ENCODE measurements at places on chromosomes 7 and 10.

DNA sequence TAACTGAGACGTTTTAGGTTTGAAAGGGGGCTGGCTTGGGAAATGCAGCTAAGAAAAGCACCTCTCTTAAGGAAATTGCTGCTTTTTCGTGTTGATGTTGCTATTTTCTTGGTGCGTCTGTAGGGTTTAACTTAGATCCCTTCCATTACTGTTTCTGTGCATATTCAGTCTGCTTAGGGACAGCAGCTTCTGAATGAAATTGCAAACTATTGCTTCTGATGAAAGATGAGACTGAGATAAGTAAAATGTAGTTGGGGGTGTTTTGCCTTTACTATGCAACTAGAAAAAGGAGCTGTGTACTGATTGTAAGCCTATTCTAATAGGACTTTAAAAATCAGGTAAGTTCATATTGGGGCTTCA is 772 bp downstream of the HDAC9 start:
- no peak for DNase-seq

- no peak for DNase-seq
These were observed 51.4 kb upstream of the PFKFB3 start for GRCh38 chr10:6151087-6151977.

DNA sequence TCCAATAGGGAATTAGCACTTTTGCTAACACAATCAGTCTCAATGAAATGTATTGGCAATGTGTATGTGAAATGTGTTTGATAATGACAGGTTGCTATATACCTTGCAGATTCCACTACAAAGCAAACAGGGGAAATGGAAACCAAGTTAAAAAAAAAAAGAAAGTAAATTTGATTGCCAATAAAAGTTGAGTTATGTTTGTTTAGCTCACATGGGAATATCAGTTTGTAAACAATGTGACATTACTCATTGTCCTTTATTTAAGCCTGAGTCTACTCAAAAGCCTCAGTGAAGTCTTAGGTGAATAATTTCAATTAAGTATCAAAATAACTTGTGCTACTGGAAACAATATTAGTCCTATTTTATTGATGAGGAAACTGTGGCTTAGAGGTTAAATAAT is 285.2 kb downstream of the CACNA2D1 start:
- DNase-seq = no peak

DNA sequence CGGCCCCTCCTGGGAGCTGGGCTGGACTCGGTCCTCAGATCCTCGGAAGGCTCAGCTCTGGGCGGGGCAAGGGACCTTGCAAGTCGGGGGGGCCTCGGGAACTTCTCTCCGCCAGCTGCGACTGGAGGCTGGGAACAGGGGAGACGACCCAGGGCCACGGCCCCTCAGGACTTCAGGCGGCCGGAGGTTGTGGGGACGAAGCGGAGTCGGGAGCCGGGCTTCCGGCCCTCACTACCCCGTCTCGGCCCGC is 2.6 kb downstream of the ADIRF start:
- no peak for DNase-seq

DNA sequence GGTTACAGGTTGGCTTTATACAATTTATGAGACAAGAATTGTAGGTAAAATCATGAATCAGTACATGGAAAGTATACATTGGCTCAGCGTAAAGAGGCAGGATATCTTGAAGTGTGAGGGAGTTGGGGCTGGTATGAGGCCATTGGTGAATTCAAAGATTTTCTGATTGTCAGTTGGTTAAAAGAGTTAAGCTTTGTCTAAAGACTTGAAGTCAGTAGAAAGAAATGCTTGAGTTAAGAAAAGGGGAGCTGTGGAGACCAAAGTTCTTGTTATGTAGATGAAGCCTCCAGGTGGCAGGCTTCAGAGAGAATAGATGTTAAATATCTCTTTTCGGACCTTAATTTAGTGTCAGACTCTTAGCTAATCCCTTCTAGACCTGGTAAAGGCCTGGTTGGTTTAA is 341.0 kb downstream of the GALNT17 start:
- DNase-seq = no peak

DNA sequence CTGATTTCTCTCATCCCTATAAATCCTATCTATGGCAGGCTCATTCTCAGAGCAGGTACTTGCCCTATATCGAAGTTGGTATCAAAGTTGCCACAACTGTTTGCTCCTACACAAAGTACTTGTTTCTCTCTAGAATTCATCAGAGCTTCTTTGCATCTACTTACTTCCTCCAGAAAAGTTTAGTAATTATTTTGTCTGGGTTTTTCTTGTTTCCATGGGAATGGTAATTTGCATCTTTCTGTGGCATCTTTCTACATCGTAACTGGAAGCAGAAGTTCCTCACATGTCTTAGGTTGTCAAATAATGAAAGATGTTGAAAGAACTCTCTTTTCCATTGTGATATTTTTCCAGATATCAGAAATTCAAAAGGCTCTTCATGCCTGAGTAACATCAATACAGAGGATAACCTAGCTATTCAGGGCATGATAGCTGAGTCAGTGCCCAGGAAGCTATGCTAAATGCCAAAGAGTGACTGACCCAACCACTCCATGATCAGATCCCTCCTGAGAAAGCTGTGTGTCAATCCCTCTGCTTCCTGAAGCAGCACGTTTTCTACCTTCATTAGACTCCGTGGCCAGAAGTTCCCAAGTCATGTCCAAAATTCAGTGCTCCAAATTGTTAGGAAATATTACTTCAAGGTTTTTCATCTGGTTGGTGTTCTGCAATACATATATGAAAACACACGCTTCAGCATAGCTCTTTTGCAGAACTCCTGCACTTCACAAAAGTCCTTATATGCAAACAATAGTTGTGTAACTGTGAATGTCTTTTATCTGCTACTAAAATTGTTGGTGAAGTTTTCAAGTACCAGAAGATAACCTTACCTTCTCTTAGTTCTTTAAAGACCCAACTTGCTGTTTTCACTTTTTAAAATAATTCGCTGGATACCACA is 216.5 kb downstream of the VTI1A start:
- no peak for DNase-seq

DNA sequence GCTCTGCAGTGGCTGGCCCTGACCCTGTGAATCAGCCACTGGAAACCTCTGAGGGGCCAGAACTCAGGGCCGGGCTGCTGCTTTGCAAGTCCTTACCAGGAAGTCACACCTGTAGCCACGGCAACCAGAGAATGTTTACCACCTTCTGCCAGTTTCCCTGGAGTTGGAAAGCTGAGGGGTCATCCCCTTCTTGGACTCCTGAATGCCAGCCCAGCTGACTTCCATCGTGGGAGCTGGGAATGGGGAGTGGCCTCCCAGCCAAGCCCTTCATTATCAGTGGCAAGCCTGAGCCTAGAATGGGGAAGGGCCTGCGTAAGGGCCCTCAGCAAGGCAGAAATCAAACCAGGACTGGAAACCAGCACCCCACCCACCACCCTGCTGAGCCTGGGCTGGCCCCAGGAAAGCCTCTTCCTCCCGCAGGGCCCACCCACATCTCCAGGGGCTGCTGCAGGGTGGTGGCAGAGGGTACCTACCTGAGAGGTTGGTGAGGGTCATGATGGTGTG is 6.5 kb upstream of the CRHR2 start:
- DNase-seq = no peak

DNA sequence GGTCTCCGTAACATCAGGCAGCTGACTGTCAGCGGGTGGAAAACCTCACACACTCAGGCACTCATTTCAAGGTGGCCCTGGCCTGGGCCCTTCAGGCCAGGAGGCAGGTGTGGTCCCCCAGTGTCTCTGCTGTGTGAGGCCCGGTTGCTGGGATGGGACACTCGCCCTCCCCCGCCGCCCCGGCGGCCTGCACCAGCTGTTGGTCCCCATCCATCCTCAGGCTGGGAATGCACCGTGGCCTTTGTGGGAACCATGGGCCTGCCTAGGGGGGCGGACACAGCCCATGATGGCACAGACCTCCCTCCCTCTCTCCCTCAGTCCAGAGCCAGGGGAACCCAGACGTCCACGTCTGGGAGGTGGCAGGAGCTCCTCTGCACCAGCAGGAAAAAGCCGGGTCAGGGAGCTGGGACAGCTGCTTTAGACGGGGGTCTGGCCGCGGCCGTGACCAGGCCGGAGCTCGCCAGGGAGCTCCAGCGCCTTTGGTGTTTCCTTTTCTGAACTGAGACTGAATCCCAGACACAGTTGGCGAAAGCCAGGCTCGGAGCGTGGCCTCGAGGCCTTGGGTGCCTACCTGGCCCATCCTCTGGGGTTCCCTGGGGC is 15.7 kb downstream of the ADGRA1 start:
- DNase-seq = no peak

GRCh38 chr7:140885735-140886334 is 38.9 kb downstream of the BRAF start:
- DNase-seq = no peak

- no peak for DNase-seq
These were observed 11.9 kb downstream of the CHST3 start for GRCh38 chr10:71975871-71976725.

- no peak for DNase-seq
These were observed 87.8 kb downstream of the CFAP58 start for GRCh38 chr10:104441329-104442000.

GRCh38 chr7:27224983-27225934 is 17.3 kb upstream of the EVX1 start:
- DNase-seq = no peak

DNA sequence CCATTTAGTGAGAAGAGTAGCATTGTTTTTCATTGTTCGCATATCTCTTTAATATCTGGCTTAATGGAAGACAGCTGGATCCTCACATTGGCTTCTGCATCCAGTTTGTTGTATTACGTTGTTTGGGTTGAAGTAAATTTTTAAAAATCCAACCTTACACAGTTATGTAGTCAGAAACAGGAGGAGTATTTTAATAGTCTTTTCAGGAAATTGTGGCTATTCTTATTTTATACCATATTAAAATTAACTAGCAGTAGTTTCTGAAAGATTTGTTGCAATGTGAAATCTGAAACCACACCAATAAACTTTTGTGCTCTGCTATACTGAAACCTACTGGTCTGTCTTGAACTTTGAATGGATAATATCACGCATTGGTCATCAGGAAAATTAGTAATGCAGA is 27.9 kb downstream of the MYPN start:
- no peak for DNase-seq

DNA sequence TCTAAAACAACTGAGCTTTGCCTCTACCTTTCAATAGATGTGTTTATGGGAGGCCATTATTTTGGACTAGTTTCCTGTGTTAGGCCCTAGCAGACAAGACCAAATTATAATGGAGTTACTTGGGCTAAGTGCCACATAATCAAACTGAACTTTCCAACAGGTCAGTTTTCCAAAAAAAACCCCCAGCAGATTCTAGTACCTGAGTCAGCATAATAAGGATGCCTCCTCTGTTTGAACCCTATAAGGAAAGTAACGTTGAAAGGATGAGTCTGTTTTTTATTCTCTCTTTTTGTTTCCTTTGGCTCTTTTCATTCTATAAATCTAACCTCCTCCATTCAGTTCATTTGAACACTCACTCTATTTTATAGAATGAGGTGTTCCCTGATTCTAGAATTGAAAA is 148.1 kb upstream of the FAM3C start:
- no peak for DNase-seq

- DNase-seq = no peak
These were observed 127.2 kb downstream of the ARL5B start for GRCh38 chr10:18786478-18786877.

DNA sequence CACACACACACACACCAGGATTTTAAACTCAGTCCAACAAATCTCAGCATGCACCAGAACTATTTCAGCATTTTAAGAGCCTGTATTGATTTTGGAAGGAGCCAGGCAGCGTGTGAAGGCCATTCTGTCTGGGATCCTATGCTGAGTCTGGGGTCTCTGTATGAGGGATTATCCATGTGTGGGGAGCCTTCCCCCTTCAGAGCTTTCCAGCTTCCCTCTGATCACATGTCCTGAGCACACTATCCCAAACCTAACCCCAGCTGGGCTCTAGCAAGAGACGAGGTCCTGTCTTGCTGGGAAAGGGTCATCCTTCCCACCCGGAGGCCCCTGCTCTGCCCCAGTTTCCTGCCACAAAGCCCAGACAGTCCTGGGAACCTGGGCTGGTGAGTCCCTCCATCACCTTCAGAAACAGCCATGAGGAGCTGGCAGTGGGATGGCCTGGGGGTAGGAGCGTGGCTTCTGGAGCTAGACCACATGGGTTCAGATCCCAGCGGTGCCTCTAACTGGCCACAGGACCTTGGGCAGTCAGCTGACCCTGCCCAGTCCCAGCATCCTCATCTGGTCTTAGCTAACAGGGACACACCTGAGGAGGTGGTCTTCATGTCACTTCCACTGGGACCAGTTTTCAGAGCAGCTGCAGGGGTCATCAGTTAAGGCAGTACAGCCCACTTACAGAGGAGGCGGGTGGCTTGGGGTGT is 79.6 kb upstream of the RET start:
- no peak for DNase-seq

DNA sequence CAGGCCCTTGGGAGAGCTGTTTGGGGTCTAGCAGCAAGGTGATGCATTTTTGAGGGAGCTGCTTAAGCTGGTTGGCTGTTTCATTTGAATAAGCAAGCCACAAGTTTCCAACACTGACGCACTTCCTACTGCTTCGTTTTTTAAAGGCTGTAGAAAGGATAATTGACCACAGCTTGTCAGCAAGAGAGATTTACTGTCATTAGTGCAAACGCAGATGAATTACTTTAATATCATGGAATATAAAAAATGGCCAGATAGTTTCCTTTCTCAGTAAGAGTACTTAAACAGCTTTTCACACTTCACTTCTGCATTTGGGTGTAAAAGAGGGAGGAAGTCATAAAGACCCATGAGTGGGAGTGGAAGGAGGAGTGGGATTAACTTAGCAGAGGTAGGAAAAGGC is 61.5 kb downstream of the FZD1 start:
- no peak for DNase-seq

GRCh38 chr10:67697724-67698131 is 1.7 kb upstream of the CTNNA3 start:
- no peak for DNase-seq

DNA sequence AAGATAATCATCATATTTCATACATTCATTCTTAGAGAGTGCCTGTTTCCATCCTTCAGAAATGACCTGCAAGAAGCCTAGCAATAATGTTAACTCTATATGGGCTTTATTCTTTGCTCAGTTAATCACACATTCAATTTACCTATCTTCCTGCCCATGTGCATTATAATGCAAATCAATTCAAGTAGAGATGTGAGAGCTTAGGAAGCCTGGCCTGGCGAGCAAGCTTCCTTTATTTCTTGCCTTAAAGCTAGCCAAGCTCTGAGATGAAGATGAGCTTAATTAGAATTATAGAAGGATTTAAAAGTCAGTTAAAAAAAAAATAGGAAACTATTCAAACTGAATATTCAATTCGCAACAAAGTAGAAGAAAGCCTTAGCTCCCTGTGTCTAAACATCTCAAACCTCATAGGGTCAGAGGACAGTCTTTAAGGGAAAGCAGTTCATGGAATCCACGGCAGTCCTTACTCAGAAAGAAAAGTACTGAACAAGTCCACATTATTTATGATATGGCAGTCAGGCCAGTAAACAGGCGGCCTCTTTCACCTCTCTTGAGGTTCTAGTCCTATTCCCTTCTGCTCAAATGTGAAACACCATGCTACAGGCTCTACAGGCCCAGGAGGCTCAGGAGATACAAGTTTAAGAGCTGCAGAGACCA is 214.1 kb downstream of the TFEC start:
- DNase-seq = no peak
